Pancreas (tissue), 10 donors: ENCODE measurements at places on chromosomes 4 and X.

DNA sequence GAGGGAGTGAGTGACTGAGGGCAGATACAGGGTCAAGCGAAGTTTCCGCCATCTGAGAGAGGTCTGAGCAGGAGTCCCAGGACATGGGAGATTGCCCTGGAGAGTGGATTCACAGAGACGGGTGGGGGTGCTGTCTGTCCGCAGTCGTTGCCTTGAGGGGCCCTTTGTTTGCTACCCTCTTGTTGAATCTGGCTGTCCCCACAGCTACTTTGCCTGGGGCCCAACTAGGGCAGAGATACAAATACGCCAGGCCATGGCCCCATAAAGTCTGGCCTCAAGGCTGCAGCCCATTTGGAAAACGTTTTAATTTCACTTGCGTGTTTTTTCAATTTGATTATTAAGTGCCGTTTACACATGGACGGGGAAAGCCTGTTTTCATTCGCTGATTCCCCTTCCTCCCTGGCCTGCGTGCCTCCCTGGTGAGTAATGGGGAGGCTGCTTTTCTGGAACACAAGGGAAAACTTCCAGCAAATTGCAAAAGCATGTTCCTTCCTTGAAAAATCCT lies 134.4 kb downstream of the SMIM20 start:
- no peak for DNase-seq

DNA sequence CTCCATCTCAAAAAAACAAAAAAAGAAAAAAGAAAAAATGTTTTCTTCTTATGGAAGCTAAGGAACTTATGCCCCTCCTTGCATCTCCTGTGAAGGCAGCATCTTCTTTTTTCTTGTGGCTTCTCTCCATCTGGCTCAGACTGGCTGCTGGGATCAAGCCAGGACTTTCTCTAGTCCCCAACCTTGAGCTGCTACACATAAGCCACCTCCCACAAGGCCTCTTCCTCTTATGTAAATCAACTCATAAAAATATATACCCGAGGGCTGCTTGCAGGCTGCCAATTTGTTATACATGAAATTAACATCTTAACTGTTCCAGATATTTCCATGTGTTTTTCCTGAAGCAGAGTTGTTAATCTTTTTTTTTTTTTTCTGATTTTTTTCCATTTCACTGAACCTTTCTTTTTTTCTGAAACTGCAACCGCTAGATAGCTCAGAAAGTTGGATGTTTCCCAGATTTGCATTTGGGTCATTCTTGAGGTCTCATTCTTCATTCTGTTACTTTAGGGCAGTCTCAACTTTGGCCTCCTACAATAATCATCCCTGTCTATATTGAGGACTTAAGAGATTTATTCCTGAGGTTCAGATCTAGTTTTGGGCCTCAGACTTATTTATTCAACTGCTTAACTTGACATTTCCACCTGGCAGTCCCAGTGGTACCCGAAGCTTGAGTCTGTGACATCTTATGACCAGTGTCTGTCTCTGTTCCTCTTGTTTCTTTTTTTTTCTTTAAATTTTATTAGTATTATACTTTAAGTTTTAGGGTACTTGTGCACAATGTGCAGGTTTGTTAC lies 10.3 kb downstream of the SNX25 start:
- DNase-seq = peak; percentile 54

- DNase-seq = no peak
Observed at GRCh38 chr4:154610582-154610981, 1.9 kb downstream of the FGG start.

DNA sequence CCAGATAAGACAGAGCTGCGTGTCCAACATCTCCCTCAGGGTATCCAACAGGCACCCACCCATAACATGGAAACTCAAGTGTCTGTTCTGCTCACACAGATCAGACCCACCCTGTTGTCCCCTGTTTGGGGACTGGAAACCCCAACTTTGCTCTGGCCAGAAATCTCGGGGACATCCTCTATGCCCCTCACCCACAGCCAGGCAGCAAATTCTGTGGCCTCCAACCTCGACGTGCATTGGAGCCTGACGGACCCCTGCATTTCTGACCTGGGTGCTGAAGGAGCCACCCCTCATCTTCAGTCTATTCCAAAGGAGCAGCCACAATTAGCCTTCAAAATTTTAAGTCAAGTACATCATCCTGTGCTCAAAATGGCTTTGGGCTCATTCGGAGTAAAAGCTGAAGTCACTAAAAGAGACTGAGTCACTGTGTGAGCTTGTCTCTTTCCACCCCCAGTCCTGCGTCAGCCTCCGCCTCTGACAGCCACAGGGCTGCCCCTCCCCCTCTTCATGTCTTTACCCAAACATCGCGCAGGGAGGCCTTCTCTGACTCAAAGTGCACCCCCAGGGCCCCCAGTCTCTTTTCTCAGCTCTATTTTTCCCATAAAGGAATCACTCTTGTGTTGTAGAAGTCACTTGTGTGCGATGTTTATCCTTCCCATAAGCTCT lies 24.4 kb upstream of the PDE6B start:
- DNase-seq = no peak

- DNase-seq = no peak
Observed at GRCh38 chr4:77336411-77337142, 179.6 kb downstream of the CCNG2 start.

DNA sequence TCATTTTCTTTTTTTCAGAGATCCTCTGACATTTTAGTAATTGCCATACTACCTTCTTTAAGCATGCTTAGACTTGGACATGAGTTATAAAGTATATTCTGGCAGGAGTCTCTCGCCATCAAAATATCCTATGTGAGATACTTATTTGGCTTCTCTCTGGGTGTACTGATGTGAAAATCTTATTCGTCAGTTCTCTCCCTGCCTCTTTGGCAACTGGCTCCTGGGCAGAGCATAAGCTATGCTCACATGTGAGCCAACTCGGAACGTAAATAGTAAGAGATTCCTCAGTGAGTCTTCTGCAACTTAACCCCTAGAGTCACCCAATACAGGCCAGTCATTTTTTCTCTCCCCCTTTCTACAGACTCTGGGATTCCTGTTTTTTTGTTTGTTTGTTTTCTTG lies 91.6 kb downstream of the MAGEB17 start:
- no peak for DNase-seq

DNA sequence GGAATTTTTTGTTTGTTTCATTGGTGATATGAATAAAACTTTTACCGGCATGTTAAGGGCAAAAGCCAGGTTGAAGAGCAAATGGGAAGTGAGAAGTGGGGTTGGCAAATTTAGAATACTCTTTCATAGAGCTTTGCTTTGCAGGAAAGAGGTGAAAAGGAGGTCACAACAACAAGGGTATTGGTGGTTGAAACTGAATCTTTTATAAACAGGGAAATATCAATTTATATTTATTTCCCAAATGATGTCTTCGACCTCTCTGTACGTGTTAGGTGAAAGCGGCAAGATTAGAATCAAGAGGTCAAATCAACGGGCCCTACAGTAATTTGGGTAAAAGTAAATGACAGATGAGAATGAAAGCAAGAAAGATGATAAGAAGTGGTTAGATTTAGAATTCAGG lies 3.4 kb downstream of the SMR3A start:
- DNase-seq = no peak

DNA sequence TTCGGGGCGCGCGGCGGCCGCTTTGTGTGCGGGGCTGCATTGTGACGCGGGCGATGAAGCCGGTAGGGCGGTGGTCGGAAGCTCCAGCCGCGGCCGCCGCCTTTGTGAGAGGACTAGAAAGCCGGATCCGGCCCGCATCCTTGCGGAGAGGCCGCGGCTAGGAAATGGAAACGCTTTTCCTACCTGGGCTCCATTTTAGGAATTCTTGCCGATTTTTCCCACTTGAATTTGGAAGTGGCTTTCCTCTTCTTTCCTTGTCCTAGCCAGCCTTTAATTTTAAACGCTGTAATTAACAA lies 708 bp downstream of the TMSB4X start:
- DNase-seq = no peak
